ENCODE measurements at places on chromosomes 1 and 21.

DNA sequence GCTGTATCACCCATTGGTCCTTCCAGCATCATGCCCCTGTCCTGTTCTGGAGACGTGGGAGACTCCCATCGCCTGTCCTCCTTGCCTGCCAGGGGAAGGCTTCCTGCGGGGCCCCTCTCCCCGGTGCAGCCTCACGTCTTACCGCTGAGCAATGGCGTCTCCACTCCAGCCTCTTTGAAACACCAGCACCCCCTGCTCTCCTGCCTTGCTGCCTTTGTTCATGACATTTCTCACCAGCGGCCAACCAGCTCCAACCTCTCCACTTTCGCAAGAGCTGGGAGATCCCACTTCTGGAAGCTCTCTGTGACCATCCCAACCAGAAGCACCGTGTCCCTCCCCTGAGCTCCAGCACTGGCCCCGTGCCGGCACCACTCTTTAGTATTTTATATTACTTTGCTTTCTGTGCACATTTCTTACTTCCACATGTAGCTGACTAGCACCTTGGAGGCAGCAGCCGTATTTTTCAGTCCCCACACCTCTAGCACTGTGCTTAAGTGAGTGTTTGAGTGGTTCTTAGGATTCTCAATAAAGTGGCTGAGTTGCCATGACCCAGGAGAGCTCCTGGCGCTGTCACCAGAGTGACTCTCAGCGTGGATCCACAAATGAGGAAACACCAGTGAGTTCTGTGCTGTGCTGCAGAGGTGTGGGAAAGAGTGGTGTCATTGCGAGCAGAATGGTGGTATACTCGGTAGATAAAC lies 83.5 kb downstream of the ATP5PO start:
- DNase-seq, result no peak

GRCh38 chr1:23559136-23559984 lies at the start of gene ID3:
Gene ID3 (minus strand): TSS chr1:23559501. CDS start chr1:23559426, 75 bp downstream.
- peak; percentile 92 for DNase-seq

DNA sequence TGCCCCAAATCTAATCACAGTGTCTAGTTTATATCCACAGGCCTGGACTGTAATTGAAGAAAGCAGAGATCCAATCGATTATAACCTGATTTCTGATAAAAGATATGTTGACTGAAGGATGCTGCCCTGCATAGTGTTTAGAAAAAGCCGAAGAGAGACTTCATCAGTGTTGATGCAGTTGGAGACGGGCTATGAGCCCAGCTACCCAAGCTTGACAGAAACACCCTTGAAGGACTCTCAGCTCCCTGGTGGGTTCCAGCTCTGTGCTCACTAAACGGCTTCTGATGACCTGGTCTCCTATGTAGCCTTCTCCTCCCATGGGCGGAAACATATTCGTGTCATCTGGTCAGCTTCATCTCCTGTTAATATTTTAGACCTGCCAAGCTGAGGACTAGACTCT lies 10.2 kb downstream of the FAM89A start:
- no peak for DNase-seq

GRCh38 chr1:246113555-246114095 lies 393.5 kb downstream of the SMYD3 start:
- DNase-seq, result no peak

- DNase-seq, result no peak
Measured at GRCh38 chr1:71918630-71919029, 363.7 kb downstream of the NEGR1 start.

GRCh38 chr1:193680247-193680923 lies 494.0 kb upstream of the B3GALT2 start:
- DNase-seq, result no peak

- no peak for DNase-seq
Measured at GRCh38 chr21:38531591-38531990, 33.3 kb upstream of the ERG start.

- no peak for DNase-seq
Measured at GRCh38 chr1:175095978-175096607, 28.5 kb downstream of the TNN start.
